Activated CD4-positive, alpha-beta T cell treated with anti-CD3 and anti-CD28 coated beads for 24 hours (primary cell): ENCODE measurements at places on chromosomes 1 and 21.

- no peak for DNase-seq
Observed at GRCh38 chr1:209870151-209870831, 42.5 kb downstream of the UTP25 start.

- no peak for DNase-seq
Observed at GRCh38 chr1:89279011-89279466, 6.4 kb upstream of the GBP5 start.

- no peak for DNase-seq
Observed at GRCh38 chr21:42248241-42248640, 29.3 kb downstream of the ABCG1 start.

DNA sequence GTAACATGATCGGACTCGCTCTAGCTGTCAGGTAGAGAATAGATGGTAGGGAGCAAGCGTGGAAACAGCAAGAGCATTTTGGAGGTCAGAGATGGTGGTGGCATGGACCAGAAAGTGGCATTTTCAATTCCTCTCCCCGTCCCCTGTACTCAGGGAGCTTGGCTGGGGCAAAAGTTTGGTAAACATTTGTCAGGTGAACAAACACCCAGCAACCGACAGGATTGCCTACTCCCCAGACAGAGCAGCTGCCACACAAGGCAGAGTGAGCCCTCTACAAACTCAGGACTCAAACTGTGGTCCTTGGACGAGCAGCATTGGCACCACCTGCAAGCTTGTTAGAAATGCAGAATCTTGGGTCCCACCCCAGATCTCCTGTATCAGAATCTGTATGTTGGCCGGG is 14.3 kb downstream of the PTAFR start:
- DNase-seq = no peak

GRCh38 chr1:62951428-62951827 is 167.5 kb downstream of the ATG4C start:
- DNase-seq = no peak

GRCh38 chr1:193549081-193549480 is 362.7 kb upstream of the B3GALT2 start:
- DNase-seq = no peak

- no peak for DNase-seq
Observed at GRCh38 chr1:115242543-115242942, 95.5 kb downstream of the NGF start.

- DNase-seq = no peak
Observed at GRCh38 chr1:24765308-24765988, 20.2 kb downstream of the CLIC4 start.

- DNase-seq = no peak
Observed at GRCh38 chr1:71521655-71522264, 440.9 kb upstream of the ZRANB2 start.

DNA sequence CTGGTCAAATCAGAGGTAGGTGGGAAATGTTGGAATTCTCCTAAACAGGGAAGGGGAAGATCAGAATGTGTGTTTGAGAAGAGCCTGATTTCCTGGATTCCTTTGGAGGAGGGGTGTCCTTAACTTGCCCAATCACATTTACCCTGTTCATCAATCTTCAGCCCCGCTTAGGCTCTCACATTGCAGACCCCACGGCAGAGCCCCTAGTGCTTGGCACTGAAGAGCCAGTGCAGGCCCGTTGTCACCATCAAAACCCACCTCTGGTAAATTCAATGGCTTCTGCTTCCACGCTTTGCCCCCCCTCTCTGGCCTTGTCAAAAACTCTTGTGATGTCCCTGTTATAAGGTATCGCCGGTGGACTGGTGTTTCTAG is 2.3 kb downstream of the AGPAT3 start:
- no peak for DNase-seq

GRCh38 chr1:70627910-70628309 is 216.8 kb downstream of the CTH start:
- DNase-seq = no peak

GRCh38 chr21:41031701-41032220 is 136.2 kb upstream of the BACE2 start:
- no peak for DNase-seq

DNA sequence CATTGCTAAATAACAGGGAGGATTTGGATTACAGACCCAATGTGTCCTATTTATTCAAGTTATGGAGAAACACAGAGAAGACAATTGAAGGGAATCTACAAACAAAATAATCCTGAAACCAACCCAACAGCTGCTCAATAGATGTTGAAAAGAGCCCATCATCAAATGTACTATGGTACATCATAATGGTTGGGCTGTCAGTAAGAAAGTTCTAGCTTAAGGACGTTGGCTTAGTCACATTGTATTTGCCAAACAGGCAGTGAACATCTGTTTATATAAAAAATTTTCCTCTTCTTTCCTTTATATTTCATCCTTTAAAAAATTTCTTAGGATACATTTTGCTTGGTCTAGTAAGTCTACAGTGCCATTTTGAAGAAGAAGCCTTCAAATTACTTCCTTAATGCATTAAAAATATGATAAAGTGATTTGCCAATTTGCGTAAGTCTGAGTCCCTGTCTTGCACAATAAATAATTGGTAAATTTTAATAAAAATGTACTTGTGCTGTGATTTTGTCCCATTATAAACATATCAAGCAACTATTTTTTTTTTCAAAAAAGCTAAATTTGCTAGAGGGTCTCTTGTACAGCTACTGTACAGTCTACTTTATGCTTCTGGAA is 14.4 kb downstream of the MAP3K7CL start:
- DNase-seq = no peak

- no peak for DNase-seq
Observed at GRCh38 chr1:47569681-47570470, 132.0 kb downstream of the FOXD2 start.

- no peak for DNase-seq
Observed at GRCh38 chr1:23463286-23463685, 20.7 kb downstream of the ASAP3 start.

DNA sequence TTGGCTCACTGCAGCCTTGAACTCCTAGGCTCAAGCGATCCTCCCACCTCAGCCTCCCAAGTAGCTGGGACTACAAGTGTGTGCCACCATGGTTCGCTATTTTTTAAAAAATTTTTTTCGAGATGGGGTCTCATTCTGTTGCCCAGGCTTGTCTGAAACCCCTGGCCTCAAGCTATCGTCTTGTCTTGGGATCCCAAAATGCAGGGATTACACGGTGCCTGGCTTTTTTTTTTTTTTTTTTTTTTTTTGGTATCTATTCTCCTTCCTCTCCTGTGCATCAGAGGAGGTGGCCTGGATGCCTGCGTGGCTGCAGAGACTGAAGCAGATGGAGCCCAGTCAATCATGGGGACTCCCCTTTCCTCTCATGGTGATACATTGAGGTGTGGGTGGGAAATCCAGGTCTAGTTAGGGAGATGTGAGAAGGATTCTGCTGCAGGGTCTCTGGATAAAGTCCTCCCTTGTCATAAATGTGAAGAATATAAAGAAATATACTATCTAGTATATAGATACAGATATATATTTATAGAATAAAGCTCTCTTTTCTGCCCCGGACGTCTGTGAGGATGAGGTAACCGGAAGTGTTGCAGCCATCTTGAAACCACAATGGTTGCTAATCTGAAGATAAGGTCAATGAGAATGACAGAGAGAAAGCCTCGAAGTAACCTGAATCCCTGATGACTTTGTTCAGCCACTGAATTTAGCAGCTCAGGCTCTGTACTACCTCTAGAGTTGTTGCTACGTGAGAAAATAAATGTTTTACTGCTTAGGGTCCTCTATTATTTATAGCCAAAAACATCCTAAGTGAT is 19.5 kb upstream of the RGSL1 start:
- DNase-seq = no peak

DNA sequence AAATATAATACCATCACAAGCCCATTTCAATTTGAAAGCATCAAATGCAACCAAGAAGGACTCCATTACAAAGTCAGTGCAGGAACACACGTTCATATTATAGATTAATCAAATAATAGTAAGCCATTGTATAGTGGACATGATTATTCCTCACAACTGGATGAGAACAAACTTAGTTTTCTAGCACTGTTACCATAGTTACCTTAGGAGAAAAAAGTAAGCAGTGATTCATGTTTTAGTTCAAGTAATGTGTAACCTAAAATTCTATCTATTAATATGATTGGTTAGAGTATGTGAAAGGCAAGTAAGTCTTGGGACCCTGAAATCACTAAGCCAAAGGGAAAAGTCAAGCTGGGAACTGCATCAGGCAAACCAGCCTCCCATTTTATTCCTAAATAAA is 15.2 kb downstream of the SSX2IP start:
- DNase-seq = no peak

DNA sequence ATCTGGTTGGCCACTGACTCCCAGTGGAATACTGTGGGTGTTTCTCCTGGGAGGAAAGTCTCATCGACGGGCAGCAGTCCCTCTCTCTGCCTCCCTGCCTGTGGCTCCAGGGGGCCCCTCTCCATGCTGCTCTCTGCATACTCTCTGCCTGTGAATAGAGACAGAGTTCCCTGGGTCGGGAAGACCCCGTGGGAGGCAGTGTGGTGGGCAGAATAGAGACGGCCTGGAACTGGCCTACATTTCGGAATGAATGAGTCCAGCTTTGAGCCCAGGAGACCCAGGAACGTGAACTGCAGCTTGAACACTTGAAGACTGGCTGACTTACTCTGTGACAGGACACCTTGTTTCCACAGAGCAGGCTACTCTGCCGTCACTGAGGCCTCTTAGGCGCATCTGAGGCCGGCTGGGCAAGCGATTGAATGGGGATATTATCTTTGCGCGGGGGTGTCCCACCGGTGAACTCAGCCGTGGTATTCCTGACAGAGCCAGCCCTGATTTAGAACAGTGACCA is 64.0 kb downstream of the KIF21B start:
- no peak for DNase-seq

DNA sequence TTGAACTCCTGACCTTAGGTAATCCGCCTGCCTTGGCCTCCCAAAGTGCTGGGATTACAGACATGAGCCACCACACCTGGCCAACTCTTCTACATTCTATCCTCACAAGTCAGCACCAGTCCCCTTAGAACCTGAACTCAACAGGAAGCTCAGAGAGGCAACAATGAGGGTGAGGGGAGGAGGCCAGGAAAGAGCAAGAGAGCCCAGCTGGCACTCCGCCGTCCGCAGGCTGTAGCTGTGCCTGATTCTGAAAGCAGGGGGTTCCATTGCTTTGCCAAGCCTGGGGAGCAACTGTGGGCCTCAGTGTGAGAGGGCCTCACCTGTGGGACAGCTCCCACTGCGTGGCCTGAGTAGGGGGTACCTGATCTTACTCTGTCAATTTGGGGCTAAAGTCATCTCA is 18.7 kb downstream of the STK40 start:
- no peak for DNase-seq

GRCh38 chr1:43783671-43784205 is 76.4 kb downstream of the ST3GAL3 start:
- DNase-seq = no peak

- no peak for DNase-seq
Observed at GRCh38 chr1:41175546-41175945, 66.6 kb downstream of the SCMH1 start.

DNA sequence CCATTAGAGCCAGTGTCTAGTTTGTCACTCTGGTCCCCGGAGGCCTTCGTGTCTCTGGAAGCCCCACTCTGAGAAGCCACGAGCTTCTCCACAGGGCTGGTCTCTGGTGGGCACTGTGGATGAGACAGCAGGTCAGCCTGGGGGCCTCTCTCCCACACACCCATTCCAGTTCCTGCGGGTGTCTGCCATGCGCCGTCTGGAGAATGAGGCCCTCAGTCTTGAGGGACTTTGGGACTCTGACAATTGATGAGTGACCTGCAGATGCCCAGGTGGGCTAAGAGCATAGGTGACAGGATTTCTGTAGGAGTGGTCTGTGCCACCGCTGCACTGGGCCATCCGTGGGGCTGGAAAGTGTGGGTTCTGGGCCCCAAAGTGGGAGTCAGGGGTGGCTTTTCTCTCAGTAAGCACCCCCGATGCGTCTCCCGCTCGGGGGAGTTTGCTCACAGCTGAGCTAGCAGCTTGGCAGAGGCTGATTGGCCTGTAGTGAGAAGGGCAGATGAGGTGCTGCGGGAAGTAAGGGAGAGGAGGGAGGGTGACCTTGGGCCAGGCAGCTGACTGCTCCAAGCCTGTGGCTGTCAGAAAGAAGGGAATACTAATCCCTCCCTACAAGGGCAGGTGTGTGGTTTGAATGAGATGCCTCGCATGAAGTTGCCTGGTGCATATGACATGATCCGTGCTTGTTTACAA is 26.4 kb downstream of the LHX4 start:
- DNase-seq = no peak

DNA sequence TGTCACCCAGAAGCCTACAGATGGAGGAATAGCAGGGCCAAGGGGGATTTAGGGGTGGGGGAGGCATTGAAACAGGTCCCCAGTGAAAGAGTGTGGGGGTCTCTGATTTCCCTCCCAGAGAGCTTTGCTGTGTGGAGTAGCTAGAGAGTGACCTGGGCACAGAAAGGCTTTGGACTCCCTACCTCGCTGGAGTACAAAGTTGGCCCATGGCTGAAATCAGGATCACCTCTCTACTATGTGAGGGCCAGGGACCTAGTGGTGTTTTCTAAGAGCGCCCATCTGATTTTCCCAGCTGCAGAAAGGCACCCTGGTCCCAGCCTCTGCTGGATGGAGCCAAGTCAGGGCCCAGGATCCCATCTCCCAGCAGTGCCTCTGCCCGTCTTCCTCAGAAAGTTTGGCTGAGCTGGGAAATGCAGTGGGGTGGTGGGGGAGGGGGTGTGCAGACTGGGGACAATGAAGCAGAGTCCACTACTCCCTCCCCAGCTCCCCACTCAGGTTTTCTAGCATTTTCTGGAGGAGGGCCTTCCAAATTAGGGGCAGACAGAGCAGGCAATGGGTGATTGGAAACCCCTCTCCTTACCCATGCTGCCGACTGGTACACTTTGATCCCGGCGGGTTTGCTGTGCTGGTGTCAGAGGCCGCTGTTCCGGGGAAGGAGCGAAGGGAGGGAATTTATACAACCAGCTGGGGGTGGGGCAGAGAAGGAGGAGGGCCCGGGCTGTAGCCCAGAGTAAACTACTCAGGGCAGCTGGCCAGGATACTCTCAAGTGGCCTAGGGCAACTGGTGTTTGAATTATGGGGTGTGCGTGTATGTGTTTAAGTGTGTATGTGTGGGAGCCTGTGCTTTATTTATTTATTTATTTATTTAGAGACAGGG is at the start of gene SELENBP1:
TSS of gene SELENBP1 (minus strand) at position 648 of the 877 bp plus-strand sequence. CDS start at position 584, 64 bp downstream.
- DNase-seq = no peak

DNA sequence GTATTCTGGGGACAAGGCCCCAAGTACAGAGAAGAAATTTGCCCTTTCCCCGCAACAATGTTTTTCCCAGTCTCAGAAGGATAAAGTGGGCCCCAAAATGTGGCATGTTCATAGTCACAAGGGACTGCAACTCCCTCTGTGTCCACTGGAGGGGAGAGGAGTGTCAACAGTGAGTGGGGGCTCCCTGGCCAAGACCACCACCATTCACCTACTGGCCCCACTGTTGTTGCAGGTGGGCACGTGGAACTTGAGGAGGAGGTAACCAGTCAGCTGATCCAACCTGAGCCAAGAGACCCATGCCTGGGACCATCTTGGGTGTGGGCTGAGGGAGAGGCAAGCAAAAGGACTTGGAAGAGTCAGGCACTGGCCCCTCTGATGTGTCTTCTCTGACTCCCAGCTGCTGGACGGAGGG is 777 bp downstream of the NUDT17 start:
- DNase-seq = no peak
